ENCODE measurements at places on chromosomes 1 and 21. TPM values are rescaled to one million over a fixed set of nuclear protein-coding genes. Genes with fewer than 3 reads are reported as not detected.

The LRRC7 gene
- 0.35 TPM for total RNA-seq

The NCAM2 gene
- total RNA-seq = 1.4 TPM

The SCP2 gene
- total RNA-seq = 99.9 TPM

The CELA2A gene
- not detected for total RNA-seq

The ITLN1 gene
- total RNA-seq = 51.7 TPM

DNA sequence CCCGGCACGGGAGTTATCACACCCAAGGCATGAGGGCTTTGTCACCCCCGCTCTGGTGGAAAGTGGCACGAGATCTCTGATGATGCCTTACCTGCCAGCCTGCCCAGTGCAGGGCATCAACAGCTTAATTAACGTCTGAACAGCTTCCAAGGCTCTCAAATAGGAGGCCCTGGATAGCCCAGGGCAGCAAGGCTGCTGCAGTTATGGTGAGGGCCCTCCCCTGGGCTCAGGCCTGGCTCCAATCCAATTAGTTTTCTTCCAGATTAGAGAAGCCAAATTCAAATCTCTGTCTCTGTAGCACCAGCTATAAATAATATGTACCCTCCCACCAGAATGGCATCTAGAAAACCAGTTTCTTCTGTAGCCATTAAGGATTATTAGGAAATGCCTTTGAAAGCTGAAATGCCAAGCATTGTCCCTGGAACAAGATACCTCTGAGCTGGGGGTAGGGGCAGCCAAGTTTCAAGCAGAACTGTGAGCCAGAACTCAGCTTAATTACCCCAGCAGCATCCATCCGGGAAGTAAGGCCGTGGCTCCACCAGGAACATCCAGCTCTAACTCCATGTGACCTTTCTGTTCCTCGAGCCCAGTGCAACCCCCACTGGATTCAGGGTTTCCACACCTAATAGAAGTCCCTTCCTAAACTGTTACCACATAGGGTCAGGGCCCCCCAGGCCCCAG, 12.5 kb downstream of the QSOX1 start:
- H3K4me3 ChIP-seq = no peak overlapping the region
- peaks cover 30% of the 10 kb centered on the region for H3K4me1 ChIP-seq
- no peak for DNase-seq

DNA sequence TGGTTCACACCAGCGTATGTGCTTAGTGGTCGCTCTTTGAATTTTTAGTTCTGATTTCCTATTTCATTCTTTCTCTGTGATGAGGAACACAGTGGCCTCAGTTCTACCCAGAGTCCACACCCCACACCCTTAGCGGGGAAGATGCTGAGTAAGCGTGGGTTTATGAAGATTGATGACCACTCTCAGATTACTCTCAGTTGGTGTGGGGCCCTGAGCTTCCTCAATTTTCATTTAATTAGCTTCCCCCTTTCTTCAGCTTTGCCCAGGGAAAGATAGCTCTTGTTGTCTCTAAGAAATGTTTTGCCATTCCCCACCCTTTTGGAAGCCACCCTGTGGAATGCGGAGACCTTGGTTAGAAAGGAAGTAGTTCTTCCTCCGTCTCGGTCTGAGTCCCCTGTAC, 299.9 kb upstream of the PROX1 start:
- no peaks in the 10 kb centered on the region for H3K36me3 ChIP-seq
- H3K4me1 ChIP-seq = no peaks in the 10 kb centered on the region
- H3K4me3 ChIP-seq = no peak overlapping the region
- H3K27ac ChIP-seq = no peak overlapping the region

GRCh38 chr1:58996341-58997059, 212.7 kb upstream of the JUN start:
- H3K27me3 ChIP-seq = no peaks in the 10 kb centered on the region
- no peaks in the 10 kb centered on the region for H3K4me1 ChIP-seq
- DNase-seq = no peak
- H3K27ac ChIP-seq = no peak overlapping the region

- no peak for DNase-seq
- H3K36me3 ChIP-seq = no peaks in the 10 kb centered on the region
- H3K4me1 ChIP-seq = peaks cover 3% of the 10 kb centered on the region
- no peak overlapping the region for H3K27ac ChIP-seq
- no peak overlapping the region for H3K4me3 ChIP-seq
These were observed 53.4 kb upstream of the ACTRT2 start for GRCh38 chr1:2967881-2968280.

DNA sequence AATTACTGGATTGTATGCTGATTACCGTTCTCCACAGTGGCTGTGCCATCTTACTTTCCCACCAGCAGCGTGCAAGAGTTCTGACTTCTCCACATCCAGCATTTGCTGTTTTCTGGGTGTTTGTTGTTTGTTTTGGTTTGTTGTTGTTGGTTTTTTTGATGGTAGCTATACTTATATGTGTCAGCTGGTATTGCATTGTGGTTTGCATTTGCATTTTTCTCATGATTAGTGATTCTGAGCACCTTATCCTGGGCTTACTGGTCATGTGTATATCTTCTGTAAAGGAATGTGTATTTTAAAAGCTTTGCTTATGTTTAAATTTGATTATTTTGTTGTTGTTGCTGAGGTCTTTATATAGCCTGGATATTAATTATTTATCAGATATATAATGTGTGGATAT, 66.9 kb upstream of the MAP1LC3C start:
- H3K27me3 ChIP-seq = no peaks in the 10 kb centered on the region
- H3K4me3 ChIP-seq = no peak overlapping the region
- no peaks in the 10 kb centered on the region for H3K36me3 ChIP-seq
- H3K4me1 ChIP-seq = no peaks in the 10 kb centered on the region
- no peak overlapping the region for H3K27ac ChIP-seq
- DNase-seq = no peak

DNA sequence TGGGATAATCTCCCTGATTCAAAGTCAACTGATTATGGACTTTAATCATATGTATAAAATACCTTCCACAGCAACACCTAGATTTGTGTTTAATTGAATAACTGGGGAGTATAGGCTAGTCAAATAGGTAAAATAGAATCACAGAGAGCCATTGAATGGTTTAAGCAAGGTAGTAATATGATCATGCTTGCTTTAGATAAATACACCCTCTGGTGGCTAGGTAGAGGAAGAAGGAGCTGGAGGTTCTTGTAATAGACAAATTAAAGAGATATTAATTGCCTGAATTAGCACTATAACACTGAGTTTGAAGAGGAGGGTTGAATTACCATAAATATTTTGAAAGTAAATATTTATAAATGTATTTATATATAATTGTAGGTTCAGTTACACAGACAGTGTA, 40.3 kb downstream of the DIRAS3 start:
- DNase-seq = no peak
- H3K36me3 ChIP-seq = no peaks in the 10 kb centered on the region
- H3K4me3 ChIP-seq = no peak overlapping the region

GRCh38 chr21:35987475-35987874, 72.9 kb downstream of the SETD4 start:
- no peak for DNase-seq
- no peaks in the 10 kb centered on the region for H3K27me3 ChIP-seq
- H3K4me1 ChIP-seq = no peaks in the 10 kb centered on the region
- no peak overlapping the region for H3K27ac ChIP-seq
- H3K36me3 ChIP-seq = no peaks in the 10 kb centered on the region
- H3K4me3 ChIP-seq = no peak overlapping the region

DNA sequence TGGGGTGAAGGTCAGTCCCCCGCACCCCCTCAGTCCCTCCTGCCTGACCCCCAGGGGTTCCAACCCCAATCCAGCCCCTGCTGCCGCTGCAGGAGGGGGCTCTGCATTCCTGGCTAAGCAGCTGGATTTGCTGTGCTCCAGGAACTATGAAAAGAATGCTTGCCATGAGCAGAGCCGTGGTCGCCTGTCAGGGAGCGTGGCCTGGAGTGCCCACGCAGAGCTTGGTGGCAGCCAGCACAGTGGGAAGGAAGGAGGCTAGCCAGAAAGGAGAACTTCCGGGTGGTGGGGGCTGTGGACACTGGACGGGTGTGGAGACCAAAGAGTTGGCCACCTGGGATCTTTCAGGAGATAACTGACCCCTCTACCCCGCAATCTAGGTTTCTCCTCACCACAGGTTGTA, 5.6 kb downstream of the COL8A2 start:
- H3K27ac ChIP-seq = peak overlapping the region; percentile 90
- H3K4me3 ChIP-seq = peak overlapping the region; percentile 5
- peaks cover 30% of the 10 kb centered on the region for H3K4me1 ChIP-seq
- H3K36me3 ChIP-seq = no peaks in the 10 kb centered on the region

DNA sequence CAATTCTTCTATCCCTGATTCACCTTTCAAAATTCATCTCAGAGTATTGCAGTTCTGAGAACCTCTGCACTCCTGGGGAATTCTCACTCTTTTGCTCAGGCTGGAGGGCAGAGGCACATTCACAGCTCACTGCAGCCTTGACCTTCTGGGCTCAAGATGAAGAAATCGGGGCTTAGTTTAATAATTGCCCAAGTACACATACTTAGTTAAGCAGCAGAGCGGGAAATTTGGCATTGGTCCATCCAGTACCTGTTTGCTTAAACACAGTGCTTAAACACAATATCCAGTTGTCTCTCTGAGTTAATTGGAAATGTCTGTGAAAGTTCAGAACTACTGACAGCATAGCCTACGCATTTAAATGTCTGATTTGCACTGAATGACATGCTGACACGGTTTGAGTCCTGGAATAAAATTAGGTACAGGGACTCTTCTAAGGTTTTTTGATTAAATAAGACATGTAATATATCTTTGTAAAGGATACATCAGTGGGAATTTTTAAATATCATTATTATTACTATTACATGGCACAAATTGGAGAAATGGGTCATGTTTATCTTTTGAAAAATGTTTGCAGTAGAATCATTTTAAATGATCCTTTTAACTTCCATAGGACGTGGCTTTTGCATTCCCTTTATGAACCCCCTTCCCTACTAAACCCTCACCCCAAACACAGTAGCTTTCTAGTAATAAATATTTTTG, 337.4 kb downstream of the SRGAP2C start:
- no peaks in the 10 kb centered on the region for H3K27me3 ChIP-seq
- DNase-seq = no peak
- H3K4me3 ChIP-seq = no peak overlapping the region
- no peaks in the 10 kb centered on the region for H3K36me3 ChIP-seq
